Posterior vena cava (tissue), 2 donors: ENCODE measurements at places on chromosomes 12 and 14. TPM values are rescaled to one million over a fixed set of nuclear protein-coding genes. Genes with fewer than 3 reads are reported as not detected.

DNA sequence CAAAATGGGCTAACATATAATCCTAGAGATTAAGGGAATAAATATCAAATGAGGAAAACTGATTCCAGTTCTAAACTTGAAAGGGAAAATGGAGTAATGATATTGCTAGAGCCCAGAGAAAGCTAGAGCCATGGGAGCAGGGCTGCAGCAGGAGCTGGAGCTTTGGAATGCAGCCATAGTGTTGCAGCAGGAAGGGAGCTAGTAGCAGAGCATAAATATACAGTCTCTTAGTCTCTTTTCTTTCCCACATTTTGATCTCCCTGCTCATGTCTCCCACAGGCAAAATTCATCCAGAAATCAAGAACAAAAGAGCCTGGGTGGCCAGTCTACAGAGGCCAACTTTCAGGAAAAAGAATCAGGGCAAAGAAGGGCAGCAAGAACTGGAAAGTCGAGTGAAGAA is 253.7 kb downstream of the ATXN7L3B start:
- DNase-seq = no peak

STAT2 gene
- 113 TPM for total RNA-seq

COCH gene
- 8.5 TPM for total RNA-seq

CCDC88C gene
- 7.2 TPM for total RNA-seq
